ENCODE measurements at places on chromosomes 16 and 17.

DNA sequence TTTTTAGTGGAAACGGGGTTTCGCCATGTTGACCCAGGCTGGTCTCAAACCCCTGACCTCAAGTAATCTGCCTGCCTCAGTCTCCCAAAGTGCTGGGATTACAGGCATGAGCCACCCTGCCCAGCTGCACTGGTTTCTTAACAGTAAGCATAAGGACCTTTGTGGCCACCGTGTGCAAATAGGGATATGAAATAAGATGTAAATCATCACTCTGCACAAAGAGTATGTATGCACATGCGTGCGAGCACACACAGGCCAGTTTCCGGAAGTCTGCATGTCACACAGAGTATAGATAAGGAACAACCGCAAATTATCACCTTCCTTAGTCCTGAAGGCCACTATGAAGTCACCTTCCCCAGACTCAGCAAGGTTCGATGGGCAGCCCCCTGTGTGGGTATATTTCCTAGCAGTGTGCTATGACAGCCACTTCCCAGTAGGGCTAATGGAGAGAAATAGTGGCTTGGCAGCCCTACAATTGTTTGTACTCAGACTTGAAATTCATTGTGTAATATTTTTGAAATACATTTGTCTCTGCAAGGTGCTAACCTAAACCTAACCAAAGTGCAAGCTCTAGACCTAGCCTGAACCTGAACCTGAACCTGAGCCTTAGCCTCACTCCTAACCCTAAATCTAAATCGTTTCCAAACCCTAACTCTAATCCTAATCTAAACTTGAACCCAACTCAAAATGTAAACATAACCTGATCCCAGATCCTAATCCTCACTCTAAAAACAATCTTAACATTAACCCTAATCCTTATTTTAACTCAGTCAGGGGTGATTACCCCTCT is 48.4 kb upstream of the SKAP1 start:
- DNase-seq, result peak; percentile 97

- DNase-seq, result no peak
These were observed 29.1 kb upstream of the FOXJ1 start for GRCh38 chr17:76170114-76170513.

DNA sequence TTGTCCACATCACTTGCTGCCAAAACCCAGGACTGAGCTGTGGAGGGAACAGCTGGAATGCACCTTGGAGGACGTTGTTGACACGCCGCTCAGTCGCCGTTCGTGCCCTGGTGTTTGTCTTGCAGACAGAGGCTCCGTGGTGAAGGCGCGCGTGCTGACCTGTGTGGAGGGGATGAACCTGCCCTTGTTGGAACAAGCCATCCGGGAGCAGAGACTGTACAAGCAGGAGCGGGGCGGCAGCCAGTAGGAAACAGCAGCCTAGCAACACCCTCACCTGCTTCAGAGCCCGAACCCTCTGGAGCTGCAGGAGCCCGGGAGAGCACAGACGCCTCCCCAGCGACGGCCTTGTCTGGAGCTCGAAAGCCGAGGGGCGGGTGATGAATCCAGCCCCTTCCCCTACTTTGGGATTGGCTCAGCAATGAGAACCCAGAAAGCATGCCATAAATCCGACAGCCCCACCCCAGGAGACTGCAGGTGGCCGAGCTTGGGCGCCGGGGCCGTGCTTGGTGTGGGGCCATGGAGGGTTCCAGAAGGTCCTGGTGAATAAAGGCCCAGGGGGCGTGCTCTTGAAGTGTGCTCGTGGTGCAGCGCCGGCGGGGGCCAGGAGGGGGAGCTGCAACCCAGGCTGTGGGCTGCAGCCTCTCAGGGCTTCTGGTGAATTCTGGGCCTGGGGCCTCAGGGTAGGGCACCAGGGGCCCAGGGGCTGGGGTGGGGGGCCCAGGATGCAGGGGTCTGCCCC is 470 bp upstream of the CDK3 start:
- peak; percentile 73 for DNase-seq

DNA sequence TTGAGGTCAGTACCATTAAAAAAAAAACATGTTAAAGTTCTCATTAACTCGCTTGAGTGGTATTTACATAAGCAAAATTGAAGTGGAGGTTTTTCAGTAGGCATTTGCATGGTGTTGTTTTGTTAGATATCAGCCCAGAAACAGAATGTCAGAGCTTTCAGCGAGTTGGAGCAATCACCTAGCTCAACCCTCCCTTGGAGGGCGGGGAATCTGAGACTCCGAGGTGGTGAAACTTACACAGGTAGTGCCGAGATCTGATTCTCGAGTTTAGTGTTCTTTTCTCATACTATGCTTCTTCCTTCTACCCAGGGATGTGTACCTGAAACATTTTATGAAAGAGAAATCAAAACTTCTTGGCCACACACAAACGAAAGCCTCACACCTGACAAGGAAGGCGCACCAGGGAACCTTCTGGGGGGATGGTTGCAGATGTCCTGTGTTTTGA is 6.6 kb downstream of the SEC14L1 start:
- DNase-seq, result no peak

DNA sequence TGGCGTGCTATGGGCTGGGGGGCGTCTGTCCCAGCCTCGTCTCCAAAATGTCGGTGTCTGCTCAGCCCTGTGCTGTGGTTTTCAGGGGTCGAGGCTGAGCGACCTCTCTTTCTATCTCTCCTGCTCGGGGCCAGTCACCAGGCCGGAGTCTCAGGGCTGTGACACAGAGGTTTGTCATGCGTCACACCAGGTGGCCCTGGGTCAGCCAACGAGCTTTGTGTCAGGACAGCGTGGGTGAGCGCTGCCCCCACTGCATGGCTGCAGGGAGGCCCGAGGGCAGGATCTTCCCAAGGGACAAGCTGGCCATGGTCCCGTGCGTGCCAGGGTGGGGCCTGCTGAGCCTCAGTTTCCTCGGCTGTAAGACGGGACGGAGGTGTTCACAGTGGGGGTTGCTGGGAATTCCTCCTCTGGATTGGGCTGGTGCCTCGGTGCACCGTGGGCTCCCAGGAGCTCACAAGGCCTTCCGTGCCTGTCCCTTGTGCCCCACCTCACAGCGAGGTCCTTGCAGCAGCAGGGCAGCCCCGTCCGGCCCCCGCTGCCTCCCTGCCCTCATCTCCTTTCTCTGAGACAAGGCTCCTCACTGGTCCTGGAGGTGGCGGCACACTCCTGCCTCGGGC is 50.5 kb downstream of the CBFA2T3 start:
- no peak for DNase-seq

- DNase-seq, result no peak
These were observed 43.1 kb downstream of the HS3ST3A1 start for GRCh38 chr17:13558588-13558987.

GRCh38 chr17:77899498-77899897 is 59.0 kb upstream of the TNRC6C start:
- no peak for DNase-seq

DNA sequence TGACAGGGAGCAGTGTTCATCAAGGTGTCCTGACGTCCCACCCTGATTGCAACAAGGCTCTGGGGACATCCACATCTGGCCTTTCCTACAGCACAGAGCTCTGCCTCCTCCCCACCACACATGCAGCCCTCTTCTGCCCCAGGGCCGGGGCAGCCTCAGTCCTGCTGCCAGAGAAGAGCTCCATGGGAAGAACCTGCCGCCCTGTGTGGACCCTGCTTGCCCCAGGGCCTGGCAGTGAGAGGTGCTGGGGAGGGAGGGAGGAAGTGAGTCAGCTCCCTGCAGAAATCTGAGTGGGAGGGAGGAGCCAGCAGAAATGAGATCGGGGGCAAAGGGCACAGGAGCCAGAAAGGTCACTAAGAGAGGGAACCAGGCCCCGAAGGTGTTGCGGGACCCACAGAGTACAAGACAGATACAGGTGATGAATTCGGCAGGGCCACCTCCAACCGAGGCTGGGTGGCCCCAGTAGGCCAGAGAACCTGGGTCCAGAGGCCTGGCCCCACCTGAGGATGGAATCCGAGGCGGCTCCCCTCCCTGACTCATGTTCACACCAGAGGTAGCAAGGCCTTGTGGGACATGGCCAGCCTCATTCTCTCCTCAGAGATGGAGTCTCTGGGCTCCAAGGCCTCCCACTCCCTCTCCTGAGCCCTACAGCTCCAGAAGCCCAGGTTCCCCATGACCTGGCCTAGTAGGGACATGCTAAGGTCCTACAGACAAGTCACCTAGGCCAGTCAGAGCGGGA is 24.8 kb downstream of the MYO18A start:
- peak; percentile 48 for DNase-seq

DNA sequence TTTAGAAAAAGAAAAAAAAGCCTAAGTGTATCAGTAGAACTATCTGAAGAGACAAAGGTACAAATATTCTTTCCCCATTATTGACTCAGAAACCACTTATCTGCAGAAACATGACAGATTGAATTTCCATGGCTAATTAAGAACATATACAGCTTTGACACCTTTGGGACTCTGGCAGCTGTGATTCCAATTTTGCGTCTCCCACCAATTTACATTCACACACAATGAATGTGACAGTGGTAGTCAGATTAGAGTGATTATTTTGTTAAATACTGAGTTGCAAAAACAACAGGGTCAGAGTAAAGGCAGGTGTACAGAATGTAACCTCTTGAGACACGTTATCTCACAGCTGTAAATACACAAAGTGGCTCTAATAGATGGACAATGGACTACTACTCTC is 5.3 kb upstream of the PPM1D start:
- no peak for DNase-seq

DNA sequence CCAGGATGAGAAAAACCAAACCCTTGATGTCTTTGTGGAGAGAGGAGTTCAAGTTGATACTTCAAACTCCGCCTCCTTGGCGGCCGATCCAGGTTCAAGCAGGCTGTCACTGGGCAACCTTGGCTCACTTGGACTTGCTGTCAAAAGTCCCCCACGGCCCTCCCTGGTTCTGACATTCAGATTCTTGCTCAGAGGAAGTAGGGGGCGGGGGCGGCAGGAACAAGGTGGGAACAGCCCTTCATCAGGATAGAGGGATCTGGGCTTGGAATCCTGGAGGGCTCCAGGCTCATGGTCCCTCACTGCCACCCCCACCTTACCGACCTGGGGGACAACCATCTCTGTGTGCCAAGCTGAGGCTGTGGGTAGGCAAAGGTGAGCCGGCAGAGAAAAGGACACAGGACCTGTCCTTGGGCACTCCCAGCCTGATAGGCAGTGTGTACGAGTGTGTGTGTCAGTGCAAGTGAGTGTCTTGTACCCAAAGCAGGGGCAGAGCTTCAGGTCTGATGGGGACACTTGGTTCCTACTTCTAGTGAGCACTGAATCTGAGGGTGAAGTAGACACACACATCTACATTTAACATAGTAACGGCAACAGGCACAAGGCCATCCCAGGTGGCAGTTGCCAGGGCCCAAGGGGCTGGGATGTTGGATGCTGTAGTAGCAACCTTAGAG is 6.6 kb upstream of the TSPOAP1 start:
- no peak for DNase-seq

DNA sequence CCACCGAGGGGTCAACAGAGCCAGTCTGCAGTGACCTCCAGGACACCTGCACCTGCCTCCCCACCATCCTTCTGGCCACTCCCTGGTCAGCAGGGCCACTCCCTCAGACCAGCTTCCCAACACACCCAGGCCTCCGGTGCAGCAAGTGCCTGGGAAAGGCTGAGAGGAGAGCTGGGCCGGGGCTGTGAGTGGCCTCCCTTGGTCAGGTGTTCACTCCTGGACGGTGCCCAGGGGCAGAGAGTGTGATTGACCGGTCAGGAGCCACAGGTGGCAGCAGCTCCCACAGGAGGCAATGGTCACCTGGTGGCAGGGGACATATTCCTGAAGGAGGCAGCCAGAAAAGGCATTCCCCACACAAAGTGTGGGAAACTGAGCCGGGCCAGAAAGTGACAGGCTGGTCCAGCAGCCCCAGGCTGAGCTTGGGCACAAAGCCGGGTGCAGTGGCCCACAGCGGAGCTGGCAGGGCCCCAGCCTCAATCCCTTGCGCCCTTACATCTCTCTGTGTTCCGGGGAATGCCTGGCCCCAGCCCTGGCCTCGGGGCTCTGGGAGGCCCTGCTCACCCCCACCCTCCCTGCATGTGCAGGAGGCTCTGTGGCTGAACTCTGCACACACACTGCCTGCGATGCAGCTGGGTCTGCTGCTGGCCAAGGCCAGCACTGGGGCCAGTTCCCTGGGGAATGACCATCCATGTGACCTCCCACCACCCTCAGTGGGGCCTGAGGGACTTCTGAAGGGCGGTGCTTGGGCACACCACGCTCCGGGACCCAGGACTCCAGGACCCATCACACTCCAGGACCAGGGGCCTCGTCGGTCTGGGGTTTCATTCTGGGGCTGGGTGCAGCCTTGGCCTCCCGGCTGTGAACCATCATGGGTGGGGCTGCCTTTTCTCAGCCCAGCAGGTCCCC is 1.2 kb upstream of the C17orf99 start:
- no peak for DNase-seq

- DNase-seq, result no peak
These were observed 10.1 kb downstream of the TNFRSF13B start for GRCh38 chr17:16961792-16962191.

- DNase-seq, result peak; percentile 0
These were observed 96.8 kb upstream of the ELAC2 start for GRCh38 chr17:13114601-13115031.

DNA sequence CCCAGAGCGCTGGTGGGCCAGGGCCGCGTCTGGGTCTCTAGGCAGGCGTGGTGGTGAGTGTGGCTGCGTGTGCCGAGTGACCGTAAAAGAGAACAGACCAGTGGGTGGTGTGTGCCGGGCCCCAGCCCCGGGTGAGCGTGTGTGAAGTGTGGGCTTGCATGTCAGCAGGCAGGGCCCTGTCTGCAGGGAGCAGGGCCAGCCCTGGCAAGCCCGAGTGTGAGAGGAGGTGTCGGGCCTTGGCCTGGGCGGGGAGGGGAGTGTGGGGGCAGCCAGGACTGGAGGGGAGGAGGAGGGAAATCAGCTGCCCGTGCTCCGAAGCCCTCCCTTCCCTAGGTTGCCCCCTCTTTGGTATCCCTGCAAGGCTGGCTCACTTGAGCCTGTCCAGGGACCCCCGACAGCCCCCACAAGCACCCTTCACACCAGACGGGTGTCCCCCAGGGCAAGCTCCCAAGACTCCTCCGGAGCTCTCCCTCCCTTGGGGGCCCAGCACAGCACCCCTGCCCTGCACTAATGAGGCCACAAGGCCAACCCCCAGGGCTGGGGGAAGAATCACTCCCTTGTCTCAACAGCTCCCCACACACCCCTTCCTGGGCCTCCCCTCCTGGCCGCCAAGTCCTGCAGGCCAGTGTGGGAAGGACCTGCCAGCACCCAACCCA is 1.9 kb downstream of the USH1G start:
- no peak for DNase-seq

GRCh38 chr16:6035161-6035560 is 937.6 kb upstream of the EEF2KMT start:
- DNase-seq, result no peak

- DNase-seq, result no peak
These were observed 21.1 kb upstream of the KRT24 start for GRCh38 chr17:40724656-40725055.

GRCh38 chr17:78127239-78127887 is 1.2 kb downstream of the TMC6 start:
- peak; percentile 77 for DNase-seq

GRCh38 chr16:56601325-56601724 is 7.1 kb upstream of the MT2A start:
- no peak for DNase-seq

Measured in common myeloid progenitor, CD34-positive (primary cell).